Spinal cord (tissue), 10 donors: ENCODE measurements at places on chromosomes 11 and 22.

GRCh38 chr22:47289336-47289985, 527.0 kb downstream of the TBC1D22A start:
- DNase-seq, result no peak

- DNase-seq, result no peak
These were observed 20.7 kb downstream of the CHID1 start for GRCh38 chr11:889687-890475.

- no peak for DNase-seq
These were observed 21.2 kb downstream of the PTPRJ start for GRCh38 chr11:48001438-48002021.

GRCh38 chr11:57786436-57786835, 24.8 kb downstream of the CTNND1 start:
- no peak for DNase-seq
